Stimulated activated CD8-positive, alpha-beta memory T cell treated with anti-CD3 and anti-CD28 coated beads, Interleukin-7, amount 100 ng/mL, for 1 hour (primary cell): ENCODE measurements at places on chromosomes 6 and 20.

- no peak for DNase-seq
Observed at GRCh38 chr20:39195582-39196021, 233.5 kb downstream of the DHX35 start.

DNA sequence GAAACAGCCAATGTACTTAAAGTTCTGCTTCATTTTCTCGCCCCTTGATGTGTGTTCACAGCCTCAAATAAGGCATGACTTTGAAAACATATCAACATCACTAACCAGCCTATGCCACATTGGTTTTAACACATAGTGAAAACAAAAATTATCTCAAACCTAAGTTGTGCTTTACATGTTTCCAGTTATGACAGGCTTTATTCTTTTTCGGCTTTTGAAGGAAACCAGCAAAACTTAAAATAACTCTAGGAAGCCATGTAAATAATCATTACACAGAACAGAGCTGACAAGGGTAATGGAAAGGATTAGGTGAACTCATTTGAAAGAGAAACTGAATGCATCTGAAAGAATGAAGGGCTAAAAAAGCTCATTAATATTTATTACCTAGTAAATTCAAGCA lies 42.1 kb downstream of the BMP5 start:
- DNase-seq = no peak

GRCh38 chr6:12666886-12667285 lies 49.7 kb upstream of the PHACTR1 start:
- DNase-seq = no peak

DNA sequence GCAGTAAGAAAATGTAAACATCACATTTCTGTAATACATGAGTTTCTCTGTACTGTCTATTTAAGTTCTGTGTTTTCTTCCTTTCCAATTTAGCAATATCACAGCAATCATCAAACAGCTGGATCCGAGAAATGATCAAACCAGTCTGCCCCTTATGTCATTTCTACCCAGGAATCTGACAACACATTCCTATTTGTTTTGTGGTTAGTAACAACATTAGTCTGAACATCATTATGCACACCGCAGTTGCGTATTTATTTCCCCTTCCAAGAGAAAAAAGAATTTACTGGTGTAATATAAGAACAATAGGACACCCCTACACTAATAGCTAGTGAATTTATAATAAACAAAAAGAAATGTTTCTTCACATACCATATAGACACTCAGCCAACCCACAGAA lies 179.5 kb downstream of the BTBD9 start:
- no peak for DNase-seq

- DNase-seq = no peak
Observed at GRCh38 chr6:96162711-96163120, 146.9 kb downstream of the FUT9 start.

- no peak for DNase-seq
Observed at GRCh38 chr6:30047220-30047619, 13.8 kb upstream of the POLR1H start.

GRCh38 chr6:150139533-150139932 lies 3.3 kb upstream of the PPP1R14C start:
- DNase-seq = no peak

DNA sequence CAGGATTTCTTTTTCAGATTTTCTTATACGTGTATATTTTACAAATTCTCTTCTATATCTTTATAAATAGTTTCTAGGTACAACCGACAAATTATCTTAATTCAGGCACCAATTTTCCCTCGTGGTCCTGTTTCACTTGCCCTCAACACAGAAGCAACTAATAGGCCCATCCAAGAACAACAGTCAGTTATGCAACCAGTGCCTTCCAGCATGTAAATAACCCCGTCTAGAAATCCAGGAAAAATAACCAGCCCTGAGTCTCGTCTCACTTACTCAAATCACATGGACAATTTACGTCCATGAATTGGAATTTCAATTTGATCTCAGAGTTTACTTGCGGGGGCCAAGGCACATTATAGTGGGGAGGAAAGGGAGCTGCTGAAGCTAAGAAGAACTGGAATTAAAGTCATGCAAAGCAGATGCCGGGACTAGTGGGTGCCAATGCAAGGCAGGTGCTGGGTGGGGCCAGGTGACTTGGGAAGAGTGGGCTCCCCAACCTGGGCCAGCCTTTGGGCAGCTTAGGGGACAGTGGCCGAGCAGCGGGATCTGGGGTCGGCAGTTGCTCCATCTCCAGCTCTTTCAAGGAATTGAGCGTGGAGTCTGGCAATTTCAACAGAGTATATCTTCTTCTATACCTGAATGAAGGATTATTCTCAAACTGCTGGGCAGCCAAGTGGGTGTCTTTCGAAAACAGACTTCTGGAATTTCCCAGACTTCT lies 121.7 kb downstream of the EDN3 start:
- DNase-seq = no peak

DNA sequence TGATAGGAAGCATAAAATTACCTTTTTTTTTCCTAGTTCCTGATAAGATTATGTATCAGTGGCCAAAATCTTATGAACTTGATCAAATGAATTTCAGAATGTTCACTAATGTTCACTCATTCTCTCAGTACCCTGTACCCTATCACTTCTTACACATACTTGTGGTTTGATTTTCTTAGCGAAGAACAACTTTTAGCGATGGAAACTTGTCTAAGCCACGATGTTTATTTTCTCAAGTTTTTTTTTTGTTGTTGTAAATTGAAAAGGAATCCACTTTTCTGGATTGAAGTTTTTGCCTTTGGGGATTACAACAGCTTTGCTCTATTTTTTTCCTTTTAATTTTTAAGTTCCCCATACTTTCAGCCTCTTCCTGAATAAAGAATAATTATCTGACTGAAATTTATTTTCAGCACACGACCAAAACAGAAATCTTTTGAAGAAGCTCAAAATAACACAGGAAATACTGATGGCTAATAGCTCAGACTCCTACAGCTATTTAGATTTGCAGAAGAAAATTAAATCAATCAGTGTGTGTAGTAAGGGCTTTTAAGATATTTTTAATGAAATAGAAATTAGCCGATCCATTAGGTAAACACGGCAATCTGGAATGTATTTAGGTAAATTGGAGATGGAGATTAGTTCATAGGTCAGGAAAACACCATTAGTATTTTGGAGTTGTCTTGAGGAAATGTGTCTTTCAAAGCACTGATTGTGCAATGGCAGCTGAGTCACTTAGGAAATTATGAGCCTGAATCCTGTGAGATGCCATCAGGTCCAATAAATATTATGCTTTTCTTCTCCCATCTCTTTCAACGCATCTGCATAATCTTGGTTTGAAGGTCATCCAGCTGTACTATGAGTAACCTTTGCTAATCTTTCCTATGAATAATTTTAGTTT lies 217.5 kb downstream of the GJA1 start:
- no peak for DNase-seq
